ENCODE measurements at places on chromosomes 4 and X.

DNA sequence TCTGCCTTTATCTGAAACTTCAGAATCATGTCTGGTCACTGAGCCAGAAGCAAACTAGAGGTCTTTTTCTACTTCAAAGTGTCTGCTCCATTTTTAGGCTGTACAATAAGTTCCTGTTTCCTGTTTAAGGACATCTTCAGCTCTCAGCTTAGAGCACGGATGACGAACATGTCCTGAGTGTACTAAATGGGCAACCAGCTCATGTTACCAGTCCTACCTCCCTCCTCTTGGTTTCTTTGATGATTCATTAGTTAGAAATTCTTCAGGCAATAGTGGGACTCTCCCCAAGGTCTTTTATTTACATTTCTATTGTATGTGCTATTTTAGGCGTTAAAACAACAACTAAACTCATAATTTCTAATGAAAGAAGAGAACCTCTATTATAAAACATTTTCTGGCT, 58.0 kb downstream of the ENPEP start:
- DNase-seq: peak; percentile 88

GRCh38 chr4:123166023-123166422, 230.6 kb upstream of the SPRY1 start:
- DNase-seq: no peak

GRCh38 chrX:140440876-140441275, 64.0 kb downstream of the SOX3 start:
- no peak for DNase-seq

- DNase-seq: no peak
These were observed 1678.8 kb upstream of the TENM3 start for GRCh38 chr4:180564448-180564847.

DNA sequence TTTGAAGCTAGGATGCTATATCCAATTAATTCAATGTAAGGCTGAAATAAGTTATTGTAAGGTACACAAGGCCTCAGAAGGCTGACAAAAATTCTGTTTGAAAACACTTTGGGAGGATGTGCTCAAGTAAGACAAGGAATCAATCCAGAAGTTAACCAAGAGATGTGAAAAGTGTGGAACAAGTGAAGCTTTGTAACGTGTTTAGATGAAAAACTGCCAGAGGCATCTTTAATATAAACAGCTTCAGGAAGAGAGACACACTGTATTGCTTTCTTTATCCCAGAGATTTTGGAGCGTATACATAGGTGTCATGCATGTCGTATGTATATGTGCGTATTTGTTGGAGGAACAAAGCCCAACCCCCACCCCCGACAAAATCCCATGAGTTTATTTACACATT, 28.3 kb upstream of the YTHDC1 start:
- no peak for DNase-seq

DNA sequence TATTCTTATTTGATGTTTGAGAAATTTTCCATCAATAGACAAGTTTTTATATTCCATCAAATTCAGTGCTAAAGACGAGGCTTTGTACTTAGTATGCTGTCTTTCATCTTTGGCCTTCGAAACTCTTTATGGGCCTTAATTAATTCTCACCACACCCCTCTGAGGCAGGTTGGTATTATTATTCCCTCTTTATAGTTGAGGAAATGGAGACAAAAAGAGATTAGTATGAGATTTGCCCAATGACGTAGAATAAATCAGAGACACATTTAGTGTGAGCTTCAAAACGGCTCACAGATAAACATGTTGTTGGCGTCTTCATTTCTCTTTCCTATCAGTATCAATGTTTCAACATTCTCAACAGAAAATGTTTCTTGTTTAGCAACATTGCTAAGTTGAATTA, 35.9 kb upstream of the PTPN13 start:
- no peak for DNase-seq

DNA sequence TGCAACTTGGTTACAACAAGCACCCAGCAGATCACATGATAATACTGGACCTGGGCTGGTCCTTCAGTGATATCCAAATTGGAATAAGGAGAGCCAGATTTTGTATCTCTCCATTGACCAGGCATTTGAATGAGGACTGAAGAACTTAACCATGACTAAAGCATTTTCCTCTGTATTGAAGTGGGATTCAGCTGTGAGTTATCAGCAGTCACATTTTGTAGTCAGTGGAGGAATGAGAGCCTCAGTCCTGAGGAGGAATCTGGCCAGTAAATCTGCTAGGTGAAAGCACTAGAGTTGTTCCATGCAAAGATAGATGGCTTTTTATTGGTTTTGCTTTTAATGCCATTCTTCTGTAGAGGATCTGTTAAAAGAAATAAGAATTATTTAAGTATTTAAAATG, 1506.0 kb downstream of the PCDH7 start:
- peak; percentile 20 for DNase-seq

DNA sequence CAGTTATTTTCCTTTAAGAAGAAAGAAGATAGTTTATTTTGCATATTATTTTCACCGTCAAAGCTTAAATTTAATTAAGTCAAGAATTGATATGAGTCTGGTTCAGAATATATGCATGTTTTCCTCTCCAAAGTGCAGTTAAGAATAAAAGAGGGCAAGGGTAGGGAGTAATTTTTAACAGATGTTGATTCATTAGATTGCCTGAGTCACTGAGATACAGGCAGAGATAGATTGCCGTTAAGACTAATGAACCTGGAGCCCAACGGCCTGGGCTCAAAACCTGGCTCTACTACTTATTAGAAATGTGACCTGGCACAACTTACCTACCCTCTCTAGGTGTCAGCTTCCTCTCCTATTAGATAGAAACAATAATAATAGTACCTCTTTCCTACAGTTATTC, 1037.4 kb upstream of the PABPC4L start:
- DNase-seq: no peak

DNA sequence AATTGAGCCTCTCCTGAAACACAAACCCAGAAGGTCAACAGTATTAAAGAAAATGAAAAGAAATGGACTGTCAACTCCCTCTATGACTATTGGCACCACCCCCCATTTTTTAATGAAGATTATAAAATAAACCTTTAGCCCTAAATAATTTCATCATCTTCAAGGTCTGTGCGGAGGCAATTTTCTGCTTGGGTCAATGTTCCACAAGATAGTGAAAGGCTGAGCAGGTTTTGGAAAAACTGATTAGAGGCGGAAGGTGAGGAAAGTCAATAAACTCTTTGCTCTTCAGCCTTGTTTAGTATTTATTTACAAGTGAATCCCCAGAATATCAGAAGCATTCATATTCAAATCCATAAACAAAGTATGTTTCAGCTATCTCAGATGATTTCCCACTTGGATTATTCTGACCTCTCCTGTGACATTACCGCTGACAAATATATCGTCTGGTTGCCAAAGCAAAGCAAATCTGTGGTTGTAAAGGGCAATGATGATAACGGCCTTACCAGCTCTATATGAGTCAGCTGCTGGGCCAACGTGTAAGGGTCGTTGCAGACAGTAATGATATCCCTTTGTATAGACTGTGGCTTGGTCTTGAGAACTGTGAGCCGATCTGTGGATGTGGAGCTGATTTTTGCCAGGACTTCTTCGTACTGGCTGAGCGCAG, 24.0 kb downstream of the RASGEF1B start:
- no peak for DNase-seq

DNA sequence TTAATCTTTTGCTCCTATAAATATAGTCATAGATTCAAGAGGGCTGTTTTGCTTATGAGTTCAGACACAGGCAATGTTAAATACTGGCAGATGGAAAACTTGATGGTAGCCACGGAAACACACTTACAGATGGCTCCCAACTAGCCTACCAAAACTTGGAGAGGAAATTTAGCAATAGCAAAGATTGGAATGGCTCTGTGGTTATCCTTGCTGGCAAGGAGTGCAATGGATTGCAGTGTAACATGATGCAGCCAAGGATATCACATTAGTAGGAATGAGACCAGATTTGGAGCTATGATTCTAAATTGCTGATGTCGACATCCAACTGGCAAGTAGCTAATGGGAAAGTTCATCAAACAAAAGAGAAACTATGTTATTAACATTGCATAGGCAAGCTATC, 791.0 kb upstream of the DIAPH2 start:
- no peak for DNase-seq

- no peak for DNase-seq
These were observed 936 bp downstream of the TMEM144 start for GRCh38 chr4:158211222-158211621.

DNA sequence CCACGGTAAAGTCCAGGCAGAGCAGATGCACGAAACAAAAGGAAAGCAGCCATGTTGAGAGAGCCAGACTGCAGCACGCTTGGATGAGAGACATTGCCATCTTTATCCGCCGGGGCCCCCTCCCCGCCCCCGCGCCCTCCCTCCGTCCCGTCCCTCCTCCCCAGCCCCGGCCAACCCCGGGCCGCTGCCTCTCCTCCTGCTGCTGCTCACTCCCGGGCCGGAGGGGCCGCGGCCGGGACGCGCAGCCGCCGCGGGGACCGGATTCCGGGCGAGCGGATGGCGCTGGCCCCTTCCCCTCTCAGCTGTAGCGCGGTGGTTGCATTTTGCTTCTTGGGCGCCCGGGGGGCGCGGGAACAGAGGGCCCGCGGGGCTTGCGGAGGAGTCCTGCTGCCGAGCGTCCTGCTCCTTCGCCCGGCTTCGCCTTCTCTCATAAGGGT, 542 bp downstream of the RNF150 start:
- DNase-seq: peak; percentile 57

DNA sequence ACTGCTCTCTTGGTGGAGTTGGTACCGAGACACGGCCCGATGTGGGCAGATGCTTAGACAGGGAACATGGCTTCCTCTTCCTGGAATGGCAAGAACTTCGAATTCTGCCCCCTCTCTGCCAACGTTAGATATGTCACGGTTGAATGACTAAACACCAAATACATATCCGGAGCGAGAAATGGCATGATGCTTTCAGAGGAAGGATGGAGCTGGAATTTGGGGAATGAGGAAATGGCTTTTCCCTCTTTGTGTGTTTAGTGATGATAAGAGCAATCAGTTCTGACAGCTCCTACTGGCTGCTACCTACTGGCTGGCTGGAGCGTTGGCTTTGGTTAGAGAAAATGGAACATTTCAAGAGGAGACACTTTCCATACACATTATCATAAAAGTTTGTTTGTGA, 140.0 kb downstream of the DHRSX start:
- no peak for DNase-seq

DNA sequence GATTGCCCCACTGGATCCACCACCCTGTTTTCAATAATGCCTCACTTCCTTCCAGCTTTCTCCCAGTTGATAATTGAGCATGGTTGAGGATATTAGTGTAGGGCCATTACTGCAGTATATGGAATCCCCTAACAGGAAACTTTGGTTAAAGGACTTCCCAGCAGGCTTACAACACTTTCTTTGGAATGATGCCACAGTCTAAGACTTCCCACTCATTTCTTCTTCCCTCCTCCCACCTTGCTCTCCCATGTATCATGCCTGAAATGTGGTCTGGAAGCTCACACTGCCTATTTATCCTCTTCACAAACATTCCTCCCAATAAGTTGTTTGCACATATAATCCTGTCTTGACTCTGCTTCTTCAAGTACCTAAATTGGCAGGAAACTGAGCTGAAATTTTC, 863.3 kb downstream of the CENPC start:
- DNase-seq: no peak

GRCh38 chrX:68480969-68481368, 17.9 kb upstream of the YIPF6 start:
- DNase-seq: no peak

DNA sequence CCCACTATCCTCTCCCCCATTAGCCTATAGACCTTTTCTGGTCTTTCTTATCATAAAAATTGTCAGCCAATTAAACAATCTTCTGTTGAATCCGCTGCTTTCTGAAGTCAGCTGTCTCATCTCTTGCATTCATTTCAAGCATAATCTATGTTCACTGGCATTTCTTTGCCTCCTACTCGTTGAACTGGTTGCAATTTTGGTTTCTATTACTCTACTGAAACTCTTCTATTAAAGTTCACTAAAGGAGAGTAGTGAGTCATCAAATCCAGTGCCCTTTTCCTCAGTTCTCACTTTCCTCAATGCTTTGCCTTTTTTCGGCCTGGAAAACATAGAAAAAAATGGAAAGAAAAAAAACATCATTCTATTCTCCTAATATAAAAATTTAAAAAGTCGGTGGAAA, 23.9 kb upstream of the CXCL13 start:
- no peak for DNase-seq

DNA sequence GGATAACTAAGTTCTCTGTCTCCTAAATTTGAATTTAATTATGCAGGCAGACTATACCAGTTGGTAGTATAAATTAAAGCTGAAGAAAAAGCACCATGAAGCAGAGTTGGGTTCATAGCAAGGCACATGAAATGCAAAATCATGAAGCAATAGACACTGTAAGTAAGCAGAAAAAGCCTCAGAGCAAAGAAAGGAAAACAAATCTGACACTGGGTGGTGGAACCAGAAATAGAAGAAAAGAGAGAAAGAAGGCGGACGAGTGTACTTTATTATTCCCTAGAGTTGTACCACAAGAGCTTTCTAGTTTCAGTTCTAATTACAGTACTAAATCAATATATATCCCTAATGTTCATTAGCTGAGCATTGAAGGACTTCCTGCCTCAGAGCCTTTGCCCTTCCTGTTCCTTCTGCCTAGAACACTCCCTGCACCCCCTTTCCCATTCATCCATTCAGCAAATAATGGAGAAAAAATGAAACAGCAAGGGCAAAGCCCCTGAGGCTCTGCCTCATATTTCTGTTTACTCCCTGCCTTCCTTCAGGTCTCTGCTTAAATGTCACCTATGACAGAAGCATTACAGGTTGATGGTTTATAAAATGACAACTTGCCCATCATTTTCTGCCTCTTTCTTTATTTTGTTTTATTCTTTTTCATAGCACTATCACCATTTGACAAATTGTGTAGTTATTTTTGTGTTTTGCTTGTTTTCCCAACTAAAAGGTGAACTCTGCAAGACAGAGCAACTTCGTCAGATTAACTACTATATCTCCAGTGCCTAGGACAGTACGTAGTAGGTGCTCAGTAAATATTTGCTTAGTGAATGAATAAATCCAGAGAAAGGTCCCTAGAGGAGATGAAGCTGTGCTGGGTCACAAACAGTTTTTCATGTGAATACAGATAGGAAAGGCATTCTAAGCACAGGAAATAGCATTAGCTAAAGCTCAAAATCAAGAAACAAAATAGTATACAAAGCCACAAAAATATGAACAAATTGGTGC, 154.0 kb upstream of the RASGEF1B start:
- no peak for DNase-seq

DNA sequence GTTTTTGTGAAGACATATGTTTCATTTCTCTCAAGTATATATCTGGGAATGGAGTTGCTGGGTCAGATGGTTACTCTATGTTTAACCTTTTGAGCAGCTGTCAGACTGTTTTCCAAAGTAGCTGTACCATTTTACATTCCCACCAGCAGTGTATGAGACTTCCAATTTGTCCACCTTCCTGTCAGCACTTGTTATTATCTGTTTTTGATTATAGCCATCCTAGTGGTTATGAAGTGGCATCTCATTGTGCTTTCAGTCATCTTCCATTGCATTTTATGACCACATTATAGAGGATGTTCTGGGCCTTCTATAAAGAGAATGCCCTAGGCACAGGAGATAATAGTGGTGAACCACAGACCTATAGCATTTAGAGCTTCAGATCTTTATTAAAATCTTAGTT, 39.2 kb downstream of the CLCN4 start:
- no peak for DNase-seq

- no peak for DNase-seq
These were observed 280.9 kb downstream of the ARAP2 start for GRCh38 chr4:35963383-35963782.

GRCh38 chr4:29320947-29321620, 1399.1 kb upstream of the PCDH7 start:
- no peak for DNase-seq
